ENCODE measurements at places on chromosomes 1 and 21.
A peak's percentile ranks its signal among the peaks of the same experiment; 100 is the strongest.

DNA sequence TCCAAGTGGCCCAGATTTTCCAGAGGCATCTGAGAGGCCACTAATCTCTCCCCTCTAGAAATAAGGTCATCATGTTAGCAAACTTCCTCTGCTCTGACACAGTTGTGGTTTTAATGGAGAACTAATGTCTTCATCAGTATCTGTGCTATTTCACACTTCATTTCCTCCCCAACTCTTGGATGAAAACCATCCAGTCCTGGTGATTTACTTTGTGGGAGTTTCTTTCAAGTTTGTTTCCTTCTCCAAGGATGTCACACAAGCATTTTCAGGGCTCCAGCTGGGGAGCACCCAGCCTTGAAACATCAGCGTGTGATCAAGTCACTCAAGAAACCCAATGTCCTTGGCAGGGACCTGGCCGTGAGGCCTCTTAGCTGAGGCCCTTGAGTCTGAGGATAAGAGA lies 38.8 kb downstream of the TBX15 start:
- no peak for DNase-seq

DNA sequence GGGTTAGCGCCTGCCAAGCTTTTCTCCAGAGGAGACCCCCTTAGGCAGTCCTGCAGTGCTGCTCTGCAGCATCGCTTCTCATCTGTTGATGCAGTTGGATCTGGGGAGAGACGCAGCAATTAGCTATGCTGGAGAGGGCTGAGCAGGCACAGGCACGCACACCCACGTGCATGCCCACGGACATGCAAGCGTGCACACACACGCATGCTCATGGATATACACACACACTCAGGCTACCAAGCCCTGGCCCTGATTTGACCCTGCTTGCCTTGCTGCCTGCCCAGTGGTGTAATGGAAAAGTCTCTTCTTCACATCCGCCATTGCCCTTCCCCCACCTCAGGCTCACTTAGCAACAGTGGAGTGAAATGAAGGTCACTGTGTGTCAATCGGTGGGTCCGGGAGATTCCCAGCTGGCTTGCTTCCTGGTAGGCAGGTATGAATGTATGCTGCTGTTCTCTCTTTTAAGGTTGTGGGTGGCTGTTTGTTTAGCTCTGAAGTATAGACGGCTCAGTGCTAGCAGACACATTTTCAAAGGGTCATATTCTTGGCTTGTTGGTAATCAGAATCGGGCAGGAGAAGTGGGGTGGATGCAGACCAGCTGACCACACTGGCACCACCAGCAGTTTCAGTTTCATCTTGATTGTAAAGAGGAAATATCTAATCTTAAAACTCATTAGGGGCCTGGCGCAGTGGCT lies 9.5 kb downstream of the ATP1B1 start:
- no peak for DNase-seq

DNA sequence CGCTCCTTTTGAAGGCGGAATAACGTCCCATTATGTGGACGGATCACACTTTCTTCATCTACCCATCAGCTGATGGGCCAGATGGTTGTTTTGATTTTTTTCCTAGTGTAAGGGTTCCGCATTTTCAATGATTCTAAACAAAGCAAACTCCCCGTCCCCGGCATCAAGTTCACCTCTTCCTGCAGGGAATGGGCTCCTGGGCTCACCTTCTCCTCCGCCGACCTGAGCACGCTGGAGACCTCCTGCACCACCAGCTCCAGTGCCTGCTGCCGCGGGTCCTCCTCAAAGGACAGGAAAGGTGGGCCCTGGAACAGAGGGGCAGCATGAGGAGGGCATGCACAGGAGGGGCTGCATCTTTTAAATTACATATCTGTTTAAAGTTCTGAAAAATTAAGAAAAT lies 11.9 kb downstream of the C2CD2 start:
- no peak for DNase-seq

- no peak for DNase-seq
Observed at GRCh38 chr1:72568113-72568512, 285.8 kb upstream of the NEGR1 start.

DNA sequence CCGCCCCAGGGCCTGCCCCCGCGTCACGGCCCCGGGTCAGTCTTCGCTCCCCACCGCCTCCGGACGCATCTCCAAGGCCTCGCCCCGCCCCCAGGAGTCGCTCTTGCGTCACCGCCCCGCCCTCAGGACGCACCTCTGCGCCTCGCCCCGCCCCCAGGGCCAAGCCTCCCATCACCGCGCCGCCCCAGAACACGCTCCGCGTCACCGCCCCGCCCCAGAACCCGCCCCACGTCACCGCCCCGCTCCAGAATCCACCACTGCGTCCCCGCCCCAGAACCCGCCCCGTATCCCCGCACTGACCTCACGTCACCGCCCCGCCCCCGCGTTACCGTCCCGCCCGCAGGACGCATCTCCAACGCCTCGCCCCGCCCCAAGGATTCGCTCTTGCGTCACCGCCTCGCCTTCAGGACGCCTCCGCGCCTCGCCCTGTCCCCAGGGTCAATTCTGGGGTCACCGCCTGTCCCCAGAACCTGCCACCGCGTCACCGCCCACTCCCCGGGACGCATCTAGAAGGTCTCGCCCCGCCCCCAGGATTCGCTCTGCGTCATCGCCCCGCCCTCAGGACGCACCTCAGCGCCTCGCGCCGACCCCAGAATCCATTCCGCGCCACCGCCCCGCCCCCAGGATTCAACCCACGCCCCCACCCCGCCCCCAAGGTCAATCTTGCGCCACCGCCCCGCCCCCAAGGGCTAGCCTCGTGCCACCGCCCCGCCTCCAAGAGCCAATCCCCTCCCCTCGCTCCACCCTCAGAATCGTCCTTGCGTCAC lies 451 bp upstream of the CASP9 start:
- DNase-seq, result peak; percentile 84

DNA sequence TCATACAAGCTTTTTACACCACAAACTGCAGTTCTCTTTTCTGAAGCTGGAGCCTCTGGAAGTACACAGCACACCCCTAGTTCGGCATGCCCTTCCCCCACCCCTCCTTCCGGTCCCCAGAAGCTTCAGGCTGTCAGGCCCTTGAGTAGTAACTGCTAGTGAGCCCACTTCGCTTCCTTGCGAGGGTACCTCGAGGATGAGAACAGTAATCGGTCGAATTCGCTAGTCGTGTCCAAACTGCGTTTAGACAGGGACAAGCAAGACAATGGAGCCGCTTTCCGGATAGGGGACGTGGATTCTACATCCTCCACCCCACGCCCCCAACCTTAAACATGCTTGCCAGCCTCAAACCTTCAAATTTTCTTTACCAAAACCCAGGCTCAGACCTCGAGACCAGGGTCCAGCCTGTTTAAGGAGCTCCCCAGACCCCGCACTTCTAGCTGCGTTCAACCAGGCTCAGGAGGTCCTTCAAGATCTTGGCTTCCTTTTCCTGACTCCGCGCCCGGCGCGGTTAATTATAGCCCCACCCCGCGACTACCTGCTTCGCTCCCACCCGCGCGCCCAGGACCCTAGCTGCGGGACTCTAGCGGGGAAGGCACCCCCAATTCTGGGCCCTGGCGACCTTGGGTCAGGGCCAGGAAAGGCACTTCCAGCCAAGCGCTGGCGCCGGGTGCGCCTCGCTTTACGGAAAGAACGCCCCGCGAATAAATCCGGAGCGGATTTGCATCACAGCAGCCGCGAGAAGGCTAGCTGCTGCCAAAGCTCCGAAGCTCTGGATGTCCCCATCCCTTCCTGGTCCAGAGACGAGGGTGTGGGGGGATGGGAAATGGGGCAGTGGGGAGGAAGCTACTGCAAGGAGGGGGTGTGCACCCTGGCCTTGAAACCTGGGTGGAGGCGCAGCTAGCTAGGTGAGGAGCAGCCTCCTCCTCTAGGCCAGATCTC lies 8.1 kb upstream of the TSPAN1 start:
- DNase-seq, result no peak

DNA sequence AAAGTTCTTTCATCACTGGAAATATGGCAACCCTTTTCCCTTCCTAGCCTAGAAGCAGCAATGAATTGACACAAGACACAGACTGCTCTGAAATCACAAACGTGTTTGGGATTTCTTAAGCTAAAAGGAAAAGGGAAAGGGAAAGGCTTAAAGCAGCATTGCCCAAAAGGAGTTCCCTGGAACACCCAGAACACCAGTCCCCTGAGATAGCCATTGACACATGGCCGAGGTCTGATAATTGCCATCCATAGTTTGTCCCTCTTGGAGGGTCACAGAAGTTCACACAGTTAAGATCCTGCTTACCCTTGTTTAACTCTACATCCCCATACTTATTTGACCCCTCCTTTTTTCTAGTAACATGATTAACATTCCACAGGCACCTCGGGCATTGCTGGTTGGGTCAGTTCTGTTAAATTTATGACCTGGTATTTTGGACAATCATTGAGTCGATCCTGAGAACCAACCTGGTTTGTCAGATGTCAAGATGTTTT lies 72.9 kb downstream of the ZNF281 start:
- no peak for DNase-seq

- no peak for DNase-seq
Observed at GRCh38 chr1:244431166-244431565, 20.5 kb downstream of the ADSS2 start.

DNA sequence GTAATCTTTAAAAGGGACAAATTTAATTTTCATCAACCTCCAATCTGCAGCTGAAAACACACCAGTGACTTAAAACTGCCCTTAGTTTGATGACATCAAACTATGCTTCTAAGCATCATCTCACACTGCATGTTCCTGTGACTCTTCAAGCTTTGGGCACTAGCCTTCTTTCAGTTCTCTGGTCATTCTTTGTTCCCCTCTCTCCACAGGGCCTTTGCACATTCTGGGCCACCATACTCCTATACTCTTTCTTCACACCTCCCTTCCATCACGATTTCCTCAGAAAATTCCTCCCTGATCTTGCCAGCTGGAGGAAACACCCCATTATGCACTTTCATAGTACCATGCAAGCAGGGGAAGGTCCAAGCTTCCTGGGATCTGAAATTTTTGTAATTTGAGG lies 77.6 kb upstream of the ZNF326 start:
- no peak for DNase-seq

- no peak for DNase-seq
Observed at GRCh38 chr1:3598051-3598491, 13.2 kb downstream of the MEGF6 start.

DNA sequence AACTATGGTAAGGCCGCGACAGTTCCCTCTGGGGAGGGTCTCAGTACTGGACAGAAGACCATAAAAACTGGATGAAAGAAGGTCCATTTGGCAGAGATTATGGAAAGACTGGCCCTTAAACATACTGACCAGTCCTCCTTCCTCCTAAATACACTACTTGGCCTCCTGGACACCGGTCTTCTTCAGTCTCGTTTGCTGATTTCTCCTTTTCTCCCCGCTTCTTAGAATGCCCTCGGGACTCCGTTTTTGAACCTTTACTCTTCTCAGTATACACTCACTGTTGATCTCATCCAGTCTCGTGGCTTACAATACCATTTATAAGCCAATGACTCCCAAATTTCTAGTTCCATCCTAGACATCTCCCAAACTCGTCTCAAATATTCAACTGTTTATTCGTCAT lies 694 bp upstream of the MRPL9 start:
- no peak for DNase-seq

DNA sequence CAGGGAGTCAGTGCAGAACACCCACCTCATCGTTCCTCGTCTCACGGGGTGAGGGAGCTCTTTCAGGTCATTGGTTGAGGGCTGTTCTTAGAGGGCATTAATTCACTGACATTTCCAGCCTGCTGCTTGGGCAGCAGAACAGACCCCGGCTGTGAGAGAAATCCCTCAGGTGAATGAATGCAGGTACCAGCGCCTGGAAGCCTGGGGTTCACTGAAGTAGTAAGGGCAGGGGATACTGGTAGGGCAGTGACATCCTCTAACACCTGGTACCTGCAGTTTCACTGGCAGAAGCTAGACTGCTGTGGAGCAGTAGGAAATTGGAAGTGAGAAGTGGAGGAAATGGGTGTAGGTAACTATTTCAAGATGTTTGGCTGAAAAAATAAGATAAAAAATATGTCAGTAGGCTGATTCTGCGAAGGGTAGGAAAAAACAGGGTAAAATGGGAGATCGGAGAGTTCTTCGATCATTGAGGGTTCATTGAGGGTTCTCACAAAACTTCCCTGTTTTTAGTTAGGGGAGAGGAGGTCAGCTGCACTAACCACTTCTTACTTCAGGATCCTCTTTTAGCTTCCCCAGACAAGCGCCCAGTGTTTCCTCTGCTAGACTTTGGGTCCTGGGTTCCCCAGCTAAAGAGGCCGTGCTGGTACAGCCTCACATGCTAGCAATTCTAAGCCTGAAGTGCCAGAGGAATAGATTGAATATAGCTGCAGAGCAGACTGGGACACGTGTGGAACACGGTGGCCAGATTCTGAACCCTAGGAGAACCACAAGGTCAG lies 55.2 kb downstream of the RNF220 start:
- DNase-seq, result no peak

DNA sequence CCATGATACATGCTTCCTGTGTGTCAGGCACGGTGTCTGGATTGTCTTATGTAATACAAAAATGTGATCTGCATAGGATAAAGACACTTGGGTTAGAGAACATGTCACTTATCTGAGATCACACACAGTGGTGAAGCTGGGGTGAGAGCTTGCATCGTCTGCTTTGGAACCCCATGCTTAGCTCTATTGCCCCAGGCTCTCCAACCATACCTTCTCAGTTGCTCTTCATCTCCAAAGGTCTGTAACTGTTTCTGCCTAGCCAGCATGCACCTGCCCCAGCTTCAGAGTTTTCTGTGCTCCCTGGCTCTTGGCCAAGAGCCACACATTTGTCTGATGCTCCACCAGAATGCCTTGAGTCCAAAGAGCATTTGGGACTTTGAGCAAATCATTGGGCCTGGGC lies 93.9 kb upstream of the COG2 start:
- DNase-seq, result no peak

DNA sequence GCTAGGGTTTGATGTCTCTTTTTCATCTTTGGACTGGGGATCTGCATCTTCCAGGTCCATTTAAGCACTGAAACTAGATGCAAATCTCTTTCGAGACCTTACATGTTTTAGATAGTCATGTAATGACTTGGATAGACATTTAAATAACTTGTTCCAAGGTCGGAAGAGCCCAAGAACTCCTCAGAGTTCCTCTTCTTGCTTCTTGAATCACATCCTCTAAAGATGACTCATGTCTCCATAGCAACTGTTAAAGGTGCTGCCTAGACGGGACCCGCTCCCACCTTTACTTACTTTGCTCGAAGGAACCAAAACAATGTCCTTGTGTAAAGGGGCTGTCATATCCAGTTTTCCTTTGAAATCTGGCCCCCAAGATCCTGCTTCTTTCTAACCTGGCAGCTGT lies 130.0 kb downstream of the EDEM3 start:
- no peak for DNase-seq

GRCh38 chr1:208153386-208153785 lies 90.8 kb downstream of the PLXNA2 start:
- no peak for DNase-seq

DNA sequence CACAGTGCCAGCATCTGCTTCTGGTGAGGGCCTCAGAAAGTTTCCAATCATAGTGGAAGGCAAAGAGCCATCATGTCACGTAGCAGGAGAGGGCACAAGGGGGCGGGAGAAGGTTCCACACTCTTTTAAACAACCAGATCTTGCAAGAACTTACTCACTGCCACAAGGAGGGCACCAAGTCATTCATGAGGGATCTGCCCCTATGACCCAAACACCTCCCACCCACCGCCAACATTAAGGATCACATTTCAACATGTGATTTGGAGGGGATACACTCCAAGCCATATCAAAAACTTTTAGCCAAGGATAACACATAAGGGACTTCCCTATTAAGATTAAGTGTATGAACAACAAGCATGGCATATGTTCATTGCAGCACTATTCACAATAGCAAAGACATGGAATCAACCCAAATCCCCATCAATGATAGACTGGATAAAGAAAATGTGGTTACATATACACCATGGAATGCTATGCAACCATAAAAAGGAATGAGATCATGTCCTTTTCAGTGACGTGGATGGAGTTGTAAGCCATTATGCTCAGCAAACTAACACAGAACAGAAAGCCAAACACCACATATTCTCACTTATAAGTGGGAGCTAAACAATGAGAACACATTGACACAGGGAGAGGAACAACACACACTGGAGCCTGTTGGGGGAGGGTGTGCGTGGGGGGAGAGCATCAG lies 19.9 kb upstream of the SLC35F3 start:
- no peak for DNase-seq

Measured in GM19239 (cell line).